Peyer's patch (tissue), 4 donors: ENCODE measurements at places on chromosomes 13 and 19. TPM values are rescaled to one million over a fixed set of nuclear protein-coding genes. Genes with fewer than 3 reads are reported as not detected.

DNA sequence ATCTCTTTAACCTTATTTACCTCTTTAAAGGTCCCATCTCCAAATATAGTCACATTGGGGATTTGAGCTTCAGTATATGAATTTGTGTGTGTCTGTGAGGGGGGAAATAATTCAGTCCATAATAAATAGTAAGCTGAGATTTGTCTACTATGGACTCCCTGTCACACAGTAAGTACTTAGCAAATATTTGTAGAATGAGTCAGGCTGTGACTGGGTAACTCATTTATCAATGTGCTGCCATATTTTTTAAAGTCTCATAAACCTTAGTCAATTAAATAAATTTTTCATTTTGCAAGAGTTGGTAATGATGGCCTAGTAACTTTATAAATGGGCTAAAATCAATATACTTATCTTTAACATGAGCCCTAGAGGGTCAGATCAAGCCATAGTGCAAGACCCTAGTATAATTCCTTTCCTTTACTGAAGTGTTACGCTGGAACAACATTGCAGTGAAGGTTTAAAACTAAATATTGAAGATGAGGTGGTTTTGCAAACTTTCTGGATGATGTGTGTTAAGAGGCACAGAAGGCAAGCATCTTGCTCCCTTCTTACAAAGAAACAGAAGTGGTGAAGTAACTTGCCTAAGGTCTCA lies 305.1 kb downstream of the KCNRG start:
- no peaks in the 10 kb centered on the region for H3K27me3 ChIP-seq
- no peak overlapping the region for H3K4me3 ChIP-seq
- H3K27ac ChIP-seq: no peak overlapping the region
- no peaks in the 10 kb centered on the region for H3K36me3 ChIP-seq
- no peaks in the 10 kb centered on the region for H3K4me1 ChIP-seq

CACNG7 gene
- not detected for total RNA-seq

- H3K4me1 ChIP-seq: no peaks in the 10 kb centered on the region
- no peak overlapping the region for H3K4me3 ChIP-seq
- H3K27me3 ChIP-seq: no peaks in the 10 kb centered on the region
- no peaks in the 10 kb centered on the region for H3K36me3 ChIP-seq
- DNase-seq: no peak
- no peak overlapping the region for H3K27ac ChIP-seq
Observed at GRCh38 chr19:16936901-16937300, 48.1 kb downstream of the F2RL3 start.

- H3K4me3 ChIP-seq: no peak overlapping the region
- H3K4me1 ChIP-seq: no peaks in the 10 kb centered on the region
- no peak overlapping the region for H3K27ac ChIP-seq
- no peaks in the 10 kb centered on the region for H3K27me3 ChIP-seq
Observed at GRCh38 chr13:34152409-34152808, 334.5 kb downstream of the RFC3 start.

USPL1 gene
- total RNA-seq: 21.0 TPM

DNA sequence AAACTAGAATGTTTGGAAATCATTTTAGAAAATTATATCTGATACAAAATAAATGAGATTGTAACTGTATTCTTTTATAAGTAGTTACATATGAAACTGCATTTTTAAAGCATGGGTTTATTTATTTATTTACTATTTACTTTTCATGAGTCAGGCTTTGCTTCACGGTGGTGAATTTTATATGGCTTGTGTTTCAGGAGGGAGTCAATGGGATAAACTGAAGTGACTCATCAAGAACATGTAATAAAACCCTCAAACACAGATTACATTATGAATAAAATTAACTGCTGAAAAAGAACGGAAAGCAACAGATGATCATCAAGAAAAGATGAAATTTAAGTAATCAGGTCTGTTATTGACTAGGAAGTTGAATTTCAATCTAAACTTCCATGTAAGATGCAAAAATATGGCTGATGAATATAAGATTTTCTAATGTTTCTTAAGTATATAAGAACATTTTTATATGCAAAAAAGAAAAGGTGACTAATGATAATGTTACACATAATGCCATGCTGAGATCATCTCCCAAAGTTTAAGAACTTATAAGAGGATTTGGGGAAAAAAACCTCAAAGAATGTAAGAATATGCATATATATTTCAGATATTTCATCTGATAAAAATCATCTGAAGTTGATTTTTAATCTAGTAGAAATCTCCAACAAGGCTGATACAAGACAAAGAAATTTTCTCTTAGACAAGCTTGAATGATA lies 383.6 kb downstream of the SLITRK1 start:
- no peaks in the 10 kb centered on the region for H3K36me3 ChIP-seq
- H3K4me1 ChIP-seq: no peaks in the 10 kb centered on the region
- DNase-seq: no peak
- no peak overlapping the region for H3K27ac ChIP-seq
- H3K4me3 ChIP-seq: no peak overlapping the region

- H3K36me3 ChIP-seq: no peaks in the 10 kb centered on the region
- H3K4me1 ChIP-seq: no peaks in the 10 kb centered on the region
- no peaks in the 10 kb centered on the region for H3K27me3 ChIP-seq
- no peak for DNase-seq
Observed at GRCh38 chr13:70985371-70985770, 877.1 kb upstream of the KLHL1 start.

DNA sequence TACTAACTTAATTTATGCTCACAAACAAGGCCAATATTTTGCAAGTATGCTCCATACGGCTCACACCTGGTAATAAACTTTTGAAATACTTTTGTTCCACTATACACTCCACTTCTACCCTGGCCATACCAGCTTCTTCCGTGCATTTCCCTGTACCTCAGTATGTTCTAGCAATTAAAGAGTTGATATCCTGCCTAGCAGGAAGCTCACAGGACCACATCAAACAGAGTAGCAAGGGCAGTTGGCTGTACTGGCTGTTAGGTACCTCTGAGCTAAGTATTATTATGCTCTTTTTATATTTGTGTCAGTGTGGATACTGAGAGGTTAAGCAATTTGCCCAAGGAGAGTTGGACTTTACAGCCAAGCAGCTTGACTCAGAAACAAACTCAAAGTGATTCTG lies 257.7 kb downstream of the SLITRK6 start:
- no peaks in the 10 kb centered on the region for H3K27me3 ChIP-seq
- no peaks in the 10 kb centered on the region for H3K4me1 ChIP-seq
- no peaks in the 10 kb centered on the region for H3K36me3 ChIP-seq
- no peak overlapping the region for H3K27ac ChIP-seq
- no peak overlapping the region for H3K4me3 ChIP-seq

CLDND2 gene
- not detected for total RNA-seq

DNA sequence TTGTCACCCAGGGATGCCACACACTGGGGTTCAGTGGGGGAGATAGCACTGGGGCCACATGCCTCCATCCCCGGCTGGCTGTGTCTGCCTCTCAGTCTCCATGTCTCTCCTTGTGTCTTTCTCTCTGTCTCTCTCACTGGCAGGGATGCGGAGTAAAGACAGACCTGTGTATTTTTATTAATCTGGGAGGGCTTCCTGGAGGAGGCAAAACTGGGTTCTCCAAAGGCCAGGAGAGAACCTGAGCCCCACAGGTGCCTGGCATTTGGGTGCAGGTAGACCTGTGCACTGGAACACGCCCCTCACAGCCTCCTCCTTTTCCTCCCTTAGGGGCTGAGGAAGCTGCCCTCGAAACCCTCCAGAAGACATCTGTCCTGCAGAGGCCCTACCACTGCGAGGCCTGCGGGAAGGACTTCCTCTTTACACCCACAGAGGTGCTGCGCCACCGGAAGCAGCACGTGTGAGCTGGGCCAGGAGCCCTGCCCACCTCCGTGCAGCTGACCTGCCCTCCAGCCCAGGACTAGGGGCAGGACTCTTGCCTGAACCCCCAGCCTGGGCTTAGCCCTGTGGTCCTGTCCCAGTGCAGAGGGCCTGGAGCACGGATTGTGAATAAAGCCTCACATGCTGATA lies 32.7 kb downstream of the DHX34 start:
- peak; percentile 76 for DNase-seq
- H3K4me3 ChIP-seq: no peak overlapping the region
- no peaks in the 10 kb centered on the region for H3K27me3 ChIP-seq
- no peak overlapping the region for H3K27ac ChIP-seq
- no peaks in the 10 kb centered on the region for H3K36me3 ChIP-seq
- peaks cover 7% of the 10 kb centered on the region for H3K4me1 ChIP-seq
